ENCODE measurements at places on chromosomes 3 and 15.

GRCh38 chr15:86505951-86506350 is 426.3 kb downstream of the AGBL1 start:
- no peak overlapping the region for H3K27ac ChIP-seq
- no peak overlapping the region for H3K4me3 ChIP-seq
- no peaks in the 10 kb centered on the region for H3K4me1 ChIP-seq

- no peak for DNase-seq
- H3K4me1 ChIP-seq = no peaks in the 10 kb centered on the region
- peaks cover 30% of the 10 kb centered on the region for H3K36me3 ChIP-seq
Observed at GRCh38 chr3:186247821-186248814, 113.9 kb downstream of the DGKG start.

GRCh38 chr3:31025541-31025940 is 131.1 kb upstream of the GADL1 start:
- H3K4me3 ChIP-seq = no peak overlapping the region
- H3K27ac ChIP-seq = no peak overlapping the region
- no peaks in the 10 kb centered on the region for H3K36me3 ChIP-seq
- H3K27me3 ChIP-seq = no peaks in the 10 kb centered on the region
- H3K4me1 ChIP-seq = no peaks in the 10 kb centered on the region

DNA sequence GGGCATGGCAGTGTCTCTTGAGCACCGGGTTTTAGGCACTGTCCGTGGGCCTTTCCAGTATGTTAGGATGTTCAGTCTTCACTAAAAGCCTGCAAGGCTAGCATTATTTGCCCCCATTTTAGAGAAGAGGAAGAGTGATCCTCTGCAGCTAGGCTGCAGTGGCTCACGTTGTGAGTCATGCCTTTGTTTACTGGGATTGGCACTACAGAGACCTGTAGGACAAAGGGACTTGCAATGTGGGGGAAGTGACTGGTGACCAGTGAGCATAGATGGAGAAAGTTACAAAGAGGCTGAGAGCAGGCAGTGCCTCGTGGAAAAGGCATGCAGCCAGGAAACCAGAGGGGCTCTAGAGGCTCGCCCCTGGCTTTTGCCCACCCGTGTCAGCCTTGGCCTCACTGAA is 26.8 kb upstream of the CPNE9 start:
- no peak overlapping the region for H3K27ac ChIP-seq
- H3K27me3 ChIP-seq = no peaks in the 10 kb centered on the region
- DNase-seq = no peak
- H3K4me1 ChIP-seq = peaks cover 65% of the 10 kb centered on the region

DNA sequence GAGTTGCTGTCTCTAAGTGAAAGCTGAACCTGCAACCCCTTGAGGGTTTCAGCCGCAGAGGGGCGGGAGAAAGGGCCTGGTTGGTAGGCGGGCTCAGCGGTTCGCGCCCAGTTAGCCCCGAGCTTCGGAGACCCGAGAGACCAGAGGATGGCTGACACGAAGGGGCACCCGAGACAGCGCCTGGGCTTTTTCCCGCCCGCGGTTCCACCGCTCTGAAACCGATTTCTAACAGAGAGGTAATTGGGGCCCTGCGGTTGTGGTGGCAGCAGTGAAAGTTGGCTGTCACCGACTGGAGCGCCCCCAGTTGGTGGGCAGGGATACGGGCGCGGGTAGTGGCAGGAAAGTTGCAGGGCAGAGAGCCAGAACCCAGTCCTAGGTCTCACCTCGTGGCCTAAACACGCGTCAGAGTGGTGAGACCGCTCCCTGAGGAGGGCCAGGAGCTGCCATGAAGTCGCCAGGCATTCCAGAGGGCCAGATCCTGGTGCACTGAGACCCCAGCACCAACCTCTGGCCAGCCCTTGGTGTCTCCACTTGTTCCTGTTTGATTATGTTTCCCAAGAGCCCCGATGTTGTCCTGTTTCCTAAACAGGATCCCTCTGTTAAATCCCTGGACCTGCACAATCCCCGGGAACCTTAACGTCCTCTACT is 625 bp upstream of the ELL3 start:
- H3K27me3 ChIP-seq = no peaks in the 10 kb centered on the region
- peak overlapping the region; percentile 69 for H3K4me3 ChIP-seq
- peak overlapping the region; percentile 84 for H3K27ac ChIP-seq
- peak; percentile 69 for DNase-seq
- H3K36me3 ChIP-seq = peaks cover 21% of the 10 kb centered on the region
- H3K4me1 ChIP-seq = peaks cover 25% of the 10 kb centered on the region

- DNase-seq = peak; percentile 77
- peaks cover 24% of the 10 kb centered on the region for H3K4me1 ChIP-seq
- H3K27ac ChIP-seq = peak overlapping the region; percentile 83
- H3K27me3 ChIP-seq = no peaks in the 10 kb centered on the region
- no peaks in the 10 kb centered on the region for H3K36me3 ChIP-seq
- H3K4me3 ChIP-seq = peak overlapping the region; percentile 8
Observed at GRCh38 chr3:10015461-10015904, 10.8 kb upstream of the FANCD2 start.

DNA sequence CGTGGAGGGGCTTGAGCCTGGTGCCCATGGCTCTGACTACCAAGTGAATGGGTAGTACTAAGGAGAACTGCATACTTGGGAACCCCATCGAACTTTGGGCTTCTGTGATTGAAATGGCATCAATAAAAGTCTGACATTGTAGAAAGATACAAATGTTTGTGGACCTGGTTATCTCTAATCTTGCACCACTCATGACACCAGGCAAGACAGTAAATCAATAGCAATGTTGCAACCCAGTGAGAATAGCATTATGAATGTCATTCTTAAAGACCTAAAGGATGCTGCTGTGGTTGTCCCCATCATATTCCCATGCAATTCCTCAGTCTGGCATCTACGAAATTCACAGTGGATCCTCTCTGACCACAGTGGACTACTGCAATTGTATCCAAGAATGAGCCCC is 233.6 kb upstream of the LYSMD4 start:
- H3K27ac ChIP-seq = no peak overlapping the region
- no peaks in the 10 kb centered on the region for H3K27me3 ChIP-seq
- no peak for DNase-seq
- H3K4me3 ChIP-seq = no peak overlapping the region

DNA sequence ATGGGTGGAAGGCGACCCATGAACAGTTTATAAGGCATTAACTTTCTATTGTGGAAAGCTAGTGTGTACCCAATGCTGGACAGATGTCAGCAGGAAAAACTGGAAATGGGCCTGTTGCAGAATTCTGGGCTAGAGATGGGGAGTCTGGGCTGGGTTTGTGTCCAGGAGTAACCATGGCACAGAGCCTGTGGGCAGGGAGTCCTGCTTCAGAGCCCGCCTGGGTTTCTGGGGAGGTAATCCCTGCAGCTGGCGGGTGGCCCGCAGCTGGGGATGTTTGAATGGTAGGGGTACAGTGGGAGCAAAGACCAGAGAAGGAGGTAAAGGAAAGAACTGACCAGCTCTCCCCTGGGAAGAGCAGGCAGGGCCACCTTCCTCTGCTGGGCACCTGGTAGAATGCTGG is 25.7 kb downstream of the ACAA1 start:
- H3K27me3 ChIP-seq = no peaks in the 10 kb centered on the region
- no peaks in the 10 kb centered on the region for H3K36me3 ChIP-seq
- DNase-seq = no peak
- no peak overlapping the region for H3K4me3 ChIP-seq

- DNase-seq = no peak
- no peak overlapping the region for H3K27ac ChIP-seq
- H3K4me3 ChIP-seq = no peak overlapping the region
- no peaks in the 10 kb centered on the region for H3K4me1 ChIP-seq
- H3K36me3 ChIP-seq = no peaks in the 10 kb centered on the region
Observed at GRCh38 chr3:78277220-78277619, 1237.3 kb downstream of the ROBO2 start.

DNA sequence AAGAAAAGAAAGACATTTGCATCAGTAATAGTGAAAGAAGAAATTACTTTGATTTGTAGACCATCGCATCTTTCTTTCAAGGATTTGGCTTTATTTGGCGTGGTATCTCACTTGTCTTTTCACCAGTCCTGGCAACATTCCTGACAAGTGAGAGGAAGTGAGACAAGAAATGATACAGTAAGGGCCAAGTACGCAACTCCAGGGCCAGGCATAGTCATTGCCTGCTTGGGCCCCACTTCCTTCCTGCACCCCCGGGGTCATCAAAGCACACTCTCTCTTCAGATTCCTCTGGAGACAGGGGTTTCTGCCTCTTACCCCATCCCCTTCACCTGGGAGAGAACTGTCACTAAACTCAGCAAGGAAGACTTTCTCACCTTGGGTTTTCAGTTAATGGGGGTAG is 55.1 kb downstream of the CD47 start:
- H3K27me3 ChIP-seq = no peaks in the 10 kb centered on the region
- H3K4me1 ChIP-seq = peaks cover 17% of the 10 kb centered on the region
- H3K27ac ChIP-seq = no peak overlapping the region
- H3K36me3 ChIP-seq = peaks cover 29% of the 10 kb centered on the region
- no peak overlapping the region for H3K4me3 ChIP-seq

GRCh38 chr3:129796146-129796545 is 97.4 kb downstream of the TMCC1 start:
- no peak overlapping the region for H3K4me3 ChIP-seq
- H3K36me3 ChIP-seq = no peaks in the 10 kb centered on the region
- DNase-seq = no peak

DNA sequence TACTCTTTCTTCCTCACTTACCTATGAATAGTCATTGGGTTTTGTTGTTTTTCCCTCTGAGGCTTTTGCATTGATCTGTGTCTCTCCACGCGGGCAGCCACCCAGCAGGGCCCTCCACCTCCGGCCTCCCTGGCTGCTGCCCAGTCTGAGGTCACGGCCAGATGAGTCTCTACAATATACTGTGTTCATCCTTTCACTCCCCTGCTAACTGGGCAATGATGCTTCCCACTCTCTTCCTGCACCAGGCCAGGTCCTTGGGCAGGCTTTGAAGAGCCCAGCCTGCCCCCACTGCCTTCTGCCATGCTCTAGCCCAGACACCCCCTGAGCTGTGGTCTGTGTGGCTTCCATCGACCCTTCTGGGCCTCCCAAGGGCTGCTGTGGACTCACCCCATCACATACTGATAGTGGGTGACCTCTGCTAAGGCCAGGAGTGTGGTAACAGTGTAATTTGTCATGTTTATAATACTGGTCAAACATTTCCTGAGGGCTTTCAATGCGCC is 18.0 kb downstream of the PDIA5 start:
- DNase-seq = no peak
- H3K4me3 ChIP-seq = no peak overlapping the region
- H3K36me3 ChIP-seq = no peaks in the 10 kb centered on the region
- peak overlapping the region; percentile 24 for H3K27ac ChIP-seq

DNA sequence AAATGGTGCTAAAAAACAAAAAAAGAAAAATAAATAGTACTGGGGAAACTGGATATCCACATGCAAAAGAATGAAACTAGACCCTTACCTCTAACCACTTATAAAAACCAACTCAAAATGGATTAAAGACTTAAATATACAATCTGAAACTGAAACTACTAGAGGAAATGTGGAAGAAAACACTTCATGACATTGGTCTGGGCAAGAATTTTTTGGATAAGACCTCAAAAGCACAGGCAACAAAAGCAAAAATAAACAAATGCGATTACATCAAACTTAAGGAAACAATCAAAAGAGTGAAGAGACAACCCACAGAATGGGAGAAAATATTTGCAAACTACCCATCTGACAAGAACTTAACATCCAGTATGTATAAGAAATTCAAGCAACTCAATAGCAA is 6.4 kb downstream of the IFT57 start:
- no peak overlapping the region for H3K4me3 ChIP-seq
- no peaks in the 10 kb centered on the region for H3K4me1 ChIP-seq
- DNase-seq = no peak
- H3K27ac ChIP-seq = no peak overlapping the region
- no peaks in the 10 kb centered on the region for H3K36me3 ChIP-seq
- no peaks in the 10 kb centered on the region for H3K27me3 ChIP-seq

DNA sequence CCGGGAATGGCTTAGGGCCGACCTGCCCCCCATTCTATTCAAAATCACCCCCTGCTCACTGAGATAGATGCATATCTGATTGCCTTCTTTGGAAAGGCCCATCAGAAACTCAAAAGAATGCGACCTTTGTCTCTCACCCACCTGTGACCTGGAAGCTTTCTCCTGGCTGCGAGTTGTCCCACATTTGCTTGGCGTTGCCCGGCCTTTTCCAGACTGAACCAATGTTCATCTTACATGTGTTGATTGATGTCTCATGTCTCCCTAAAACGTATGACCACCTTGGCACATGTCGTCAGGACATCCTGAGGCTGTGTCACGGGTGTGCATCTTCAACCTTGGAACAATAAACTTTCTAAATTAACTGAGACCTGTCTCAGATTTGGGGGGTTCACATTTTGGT is 3.4 kb upstream of the MUC20 start:
- H3K4me1 ChIP-seq = no peaks in the 10 kb centered on the region
- H3K27me3 ChIP-seq = no peaks in the 10 kb centered on the region
- no peak overlapping the region for H3K4me3 ChIP-seq
- DNase-seq = no peak
- H3K27ac ChIP-seq = no peak overlapping the region

DNA sequence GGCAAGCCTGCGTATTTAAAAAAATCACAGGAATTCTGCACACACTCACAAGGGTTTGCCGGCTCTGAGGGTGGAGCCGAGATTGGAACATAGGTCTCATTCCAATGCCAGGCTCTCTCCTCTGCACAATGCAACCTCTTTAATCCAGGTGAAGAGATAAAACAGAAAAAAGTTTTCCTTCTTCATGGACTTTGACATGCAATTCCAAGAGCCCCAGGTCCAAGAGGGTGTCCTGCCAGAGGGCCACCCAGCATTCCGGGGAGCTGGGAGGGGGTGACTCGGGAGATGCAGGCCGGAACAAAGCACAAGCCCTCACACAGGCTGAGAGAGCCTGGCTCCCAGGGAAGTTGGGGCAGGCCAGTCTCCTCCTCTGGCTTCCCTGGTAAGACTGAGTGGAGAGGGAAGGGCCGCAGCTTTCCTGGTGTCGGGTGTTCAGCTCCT is 6.7 kb upstream of the SLC12A8 start:
- H3K4me3 ChIP-seq = no peak overlapping the region
- no peak for DNase-seq
- no peaks in the 10 kb centered on the region for H3K36me3 ChIP-seq
- peaks cover 3% of the 10 kb centered on the region for H3K27me3 ChIP-seq

DNA sequence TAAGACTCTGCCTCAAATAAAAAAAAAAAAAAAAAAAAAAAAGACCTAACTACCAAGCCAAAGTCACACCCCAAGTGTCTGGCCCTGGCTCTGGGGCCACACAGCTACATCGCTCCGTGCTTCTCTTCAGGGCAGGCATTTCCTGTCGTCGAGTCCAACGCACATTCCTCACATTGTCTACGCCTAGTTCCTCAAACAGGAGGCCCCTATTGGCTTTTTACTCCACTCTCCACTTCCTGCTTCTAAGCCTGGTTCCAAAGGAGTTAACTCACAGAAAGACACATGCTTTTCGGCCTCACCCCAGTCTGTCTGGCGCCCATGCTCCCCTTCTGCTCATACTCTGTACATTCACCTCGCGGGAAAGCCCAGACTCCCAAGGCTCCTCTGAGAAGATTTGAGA is 28.8 kb downstream of the KNG1 start:
- peak; percentile 26 for DNase-seq
- H3K4me3 ChIP-seq = no peak overlapping the region
